ENCODE measurements at places on chromosomes 4 and X.

DNA sequence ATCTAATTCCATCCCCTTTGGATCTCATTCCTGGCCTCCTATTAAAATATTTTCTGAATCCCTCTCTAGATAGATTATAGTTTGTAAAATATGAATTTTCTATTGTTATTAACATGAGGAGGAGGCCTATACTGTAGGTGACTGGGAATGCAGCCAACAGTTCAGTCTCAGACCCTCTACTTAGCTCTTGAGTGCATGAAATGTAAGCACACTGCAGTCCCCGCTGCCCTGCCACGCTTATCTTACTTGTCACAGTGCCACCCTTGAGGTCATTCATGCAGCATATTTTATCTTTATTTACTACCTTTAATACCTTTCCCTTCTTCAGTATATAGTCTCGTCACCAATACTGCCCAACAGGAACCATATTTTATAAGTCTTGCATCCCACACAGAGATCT, 151.0 kb downstream of the CAMK2D start:
- DNase-seq: no peak

GRCh38 chr4:73527196-73527595, 45.7 kb downstream of the AFM start:
- no peak for DNase-seq

GRCh38 chrX:153491918-153492317, 2.9 kb upstream of the BGN start:
- no peak for DNase-seq

DNA sequence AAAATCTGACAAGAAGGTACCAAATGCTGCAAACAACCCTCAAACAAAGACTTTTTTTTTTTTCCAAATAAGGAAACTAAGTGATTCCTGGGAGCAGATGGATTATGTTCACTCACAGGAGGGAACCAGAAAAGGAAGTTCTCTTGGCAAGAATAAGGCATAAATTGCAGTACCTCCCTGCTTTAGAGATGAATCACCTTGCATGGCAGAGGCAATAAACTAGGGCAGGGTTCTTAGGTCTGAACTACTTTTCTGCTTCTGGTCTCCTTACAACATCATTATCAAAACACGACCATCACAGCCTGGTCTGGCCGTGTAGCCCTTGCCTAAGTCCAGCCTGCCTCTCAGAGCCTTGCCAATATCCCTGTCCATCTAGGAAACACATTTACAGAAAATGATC, 6.3 kb downstream of the TMEM31 start:
- no peak for DNase-seq
